ENCODE measurements at places on chromosomes 7 and 10.

- DNase-seq = no peak
Measured at GRCh38 chr10:58930500-58930899, 245.9 kb upstream of the PHYHIPL start.

DNA sequence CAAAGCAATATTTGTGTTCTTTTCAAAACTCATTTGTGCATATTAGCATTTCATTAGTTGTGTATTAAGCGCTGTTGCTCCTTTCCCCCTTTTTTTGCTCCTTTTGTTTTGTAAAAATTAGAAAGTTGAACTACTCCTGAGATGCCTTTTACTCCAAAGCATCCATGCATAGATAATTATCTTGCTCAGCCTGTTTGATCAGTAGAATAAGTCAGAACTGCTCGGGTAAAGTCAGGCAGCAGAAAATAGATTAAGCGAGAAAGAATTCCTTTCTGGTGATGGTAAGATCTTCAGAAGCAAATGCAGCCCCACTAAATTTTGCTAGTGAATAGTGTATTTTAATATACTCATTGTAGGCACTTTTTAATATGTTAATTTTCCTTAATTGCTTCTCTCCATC is 227.1 kb downstream of the TEX36 start:
- no peak for DNase-seq

DNA sequence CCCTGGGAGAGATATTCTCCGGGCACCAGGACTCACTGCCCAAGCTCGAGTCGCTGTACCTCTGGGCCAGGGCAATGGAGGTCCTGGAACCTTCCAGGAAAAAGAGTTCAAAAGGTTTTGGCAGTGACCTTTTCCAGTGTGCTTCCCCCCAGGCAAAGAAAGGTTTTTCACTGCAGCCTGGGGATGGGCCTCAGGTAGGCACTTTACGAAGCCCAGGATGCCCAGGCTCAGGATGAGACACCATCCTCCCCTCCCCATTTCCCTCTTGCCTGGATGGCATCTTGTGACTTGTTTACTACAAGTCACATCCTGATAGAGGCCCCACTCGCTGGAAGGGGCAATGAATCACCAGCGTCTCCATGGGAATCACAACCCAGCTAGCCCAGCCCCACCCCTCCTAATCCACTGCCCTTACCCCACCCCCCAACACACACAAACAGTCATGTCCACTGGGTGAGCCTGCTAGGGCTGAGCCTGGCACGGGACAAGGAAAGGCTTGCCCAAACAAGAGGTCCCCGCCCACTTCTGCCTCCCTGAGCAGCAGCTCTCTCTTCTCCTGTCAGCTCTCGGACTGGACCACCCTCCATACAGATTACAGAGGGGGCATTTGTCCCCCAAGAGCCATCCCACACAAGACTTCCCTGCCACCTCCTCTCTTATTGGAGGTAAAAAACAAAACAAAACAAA is 93.8 kb upstream of the SMNDC1 start:
- DNase-seq = no peak

GRCh38 chr10:61627266-61627665 is 35.5 kb upstream of the CABCOCO1 start:
- DNase-seq = no peak

GRCh38 chr7:24725554-24726241 is 31.6 kb downstream of the GSDME start:
- DNase-seq = no peak

DNA sequence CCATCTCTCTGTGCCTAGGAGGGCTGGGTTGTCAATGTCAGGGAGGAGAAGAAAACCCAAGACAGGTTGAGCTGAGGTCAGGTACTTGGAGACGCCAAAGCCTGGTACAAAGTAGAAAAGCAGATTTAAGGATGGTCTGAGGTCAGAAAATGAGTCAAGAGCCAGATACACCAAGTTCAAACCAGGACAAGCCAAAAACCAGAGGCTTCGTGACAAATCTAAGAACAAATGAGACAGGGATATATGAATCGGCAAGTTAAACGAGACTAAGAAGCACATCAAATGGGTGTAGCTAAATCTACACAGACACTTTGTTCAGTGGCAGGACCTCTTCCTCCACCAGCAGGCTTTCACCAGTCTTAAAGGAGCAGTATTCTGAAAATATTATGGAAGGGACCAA is 34.2 kb downstream of the C7orf33 start:
- no peak for DNase-seq

GRCh38 chr7:7920481-7920880 is 48.1 kb upstream of the GLCCI1 start:
- no peak for DNase-seq

DNA sequence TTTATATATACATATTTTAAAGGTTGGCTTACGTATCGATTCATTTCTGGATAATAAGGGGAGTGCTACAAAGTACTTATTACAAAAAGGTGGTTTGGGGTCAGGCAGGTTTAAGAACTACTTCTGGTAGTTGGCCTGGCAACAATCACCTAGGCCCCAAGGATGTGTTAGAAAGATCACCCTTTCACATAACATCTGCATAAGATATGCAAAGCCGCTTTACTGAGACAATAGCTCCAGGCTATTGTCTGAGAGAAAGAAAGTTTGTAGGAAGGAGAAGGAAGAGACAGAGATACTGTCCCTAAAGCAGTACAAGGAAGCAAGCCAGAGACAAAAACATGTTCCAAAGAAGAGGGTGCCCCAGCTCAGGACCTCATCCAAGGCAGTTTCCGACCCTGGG is 6.2 kb downstream of the PAXIP1 start:
- no peak for DNase-seq

DNA sequence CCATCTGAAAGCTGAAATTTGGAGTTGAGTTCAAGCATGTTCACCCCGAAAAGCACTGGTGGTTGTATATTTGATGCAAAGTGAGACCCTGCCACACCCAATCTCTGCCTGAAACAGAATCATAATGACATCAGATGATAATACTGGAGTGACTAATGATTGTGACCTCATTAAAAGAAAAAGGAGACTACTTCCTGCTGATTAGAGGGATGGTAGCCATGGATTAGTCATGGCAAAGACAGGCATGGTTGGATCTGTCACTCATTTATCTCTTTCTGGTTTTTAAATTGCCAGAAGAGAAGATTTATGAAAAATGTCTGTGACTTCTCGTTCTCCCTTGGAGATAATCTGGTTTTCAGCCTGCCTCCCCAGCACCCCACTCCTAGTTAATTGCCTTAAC is 101.2 kb downstream of the BAMBI start:
- DNase-seq = no peak

All from NCI-H1092 treated with DMSO at 0.1 percent for 48 hours (cell line).